Esophagus squamous epithelium (tissue), 5 donors: ENCODE measurements at places on chromosomes 13 and 19. TPM values are rescaled to one million over a fixed set of nuclear protein-coding genes. Genes with fewer than 3 reads are reported as not detected.

The EFNB2 gene
- 29.1 TPM for total RNA-seq

The BEST2 gene
- not detected for total RNA-seq

The MEF2B gene
- not detected for total RNA-seq

The IZUMO4 gene
- total RNA-seq: 3.2 TPM

The ITGBL1 gene
- 2.0 TPM for total RNA-seq

The TIMM13 gene
- total RNA-seq: 65.7 TPM

The IRGQ gene
- 13.4 TPM for total RNA-seq

The GJA3 gene
- 1.3 TPM for total RNA-seq

GRCh38 chr13:55062662-55063061 lies 2034.0 kb downstream of the OLFM4 start:
- DNase-seq: no peak

DNA sequence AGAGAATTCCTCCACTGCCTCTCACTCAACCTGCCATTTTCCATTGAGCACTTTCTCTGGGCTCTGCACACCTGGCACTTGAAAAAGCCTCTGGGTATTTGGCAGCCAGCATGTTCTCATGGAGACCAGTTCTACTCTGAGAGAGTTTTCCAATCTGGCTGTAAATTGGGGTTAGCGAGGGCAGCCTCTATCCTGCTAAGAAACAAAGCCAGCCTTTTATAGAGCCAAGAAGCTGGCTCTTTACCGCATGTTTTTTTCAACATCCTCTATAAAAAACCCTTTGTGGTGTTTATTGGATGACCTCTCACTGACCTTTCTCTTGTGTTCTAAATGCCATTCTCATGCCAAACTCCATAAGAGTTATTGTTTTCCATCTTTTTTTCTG lies 52.6 kb upstream of the RCBTB2 start:
- DNase-seq: no peak

- no peak for DNase-seq
Measured at GRCh38 chr19:42330241-42330711, 4.8 kb downstream of the MEGF8 start.

DNA sequence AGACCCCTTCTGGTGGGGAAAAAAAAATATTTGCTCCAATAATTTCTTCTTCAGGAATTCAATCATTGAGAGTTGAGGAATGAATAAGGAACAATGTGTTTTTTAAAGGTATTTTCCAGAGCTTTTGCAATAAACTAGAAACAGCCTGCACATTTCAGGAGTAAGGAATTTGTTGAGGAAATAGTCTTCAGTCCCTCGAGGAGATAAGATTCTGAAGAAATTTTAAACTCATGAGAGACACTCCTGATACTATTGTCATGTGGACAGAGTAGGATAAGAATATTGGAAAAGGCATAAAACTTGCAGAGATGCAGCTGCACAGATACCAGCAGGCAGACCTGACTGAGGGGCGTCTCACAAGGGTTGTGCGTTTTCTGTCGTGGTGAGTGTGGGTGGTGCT lies 36.6 kb downstream of the COMP start:
- no peak for DNase-seq

DNA sequence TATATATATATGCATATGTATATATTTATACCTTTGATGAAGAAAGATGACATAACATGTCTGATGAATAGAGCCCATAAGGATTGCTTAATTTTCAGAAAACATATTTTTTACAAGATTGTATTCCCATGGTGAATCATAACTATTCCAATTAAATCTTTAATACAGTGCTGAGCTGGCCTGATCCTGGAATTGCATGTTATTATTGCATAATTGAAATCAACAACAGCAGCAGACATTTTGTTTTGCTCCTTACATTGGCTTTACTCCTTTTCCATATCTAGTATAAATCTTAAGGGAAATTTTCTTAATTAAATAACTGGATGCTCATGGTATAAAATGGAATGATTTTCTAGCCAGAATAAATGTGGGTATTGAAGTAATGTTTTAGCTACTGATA lies 22.0 kb downstream of the POSTN start:
- DNase-seq: no peak

DNA sequence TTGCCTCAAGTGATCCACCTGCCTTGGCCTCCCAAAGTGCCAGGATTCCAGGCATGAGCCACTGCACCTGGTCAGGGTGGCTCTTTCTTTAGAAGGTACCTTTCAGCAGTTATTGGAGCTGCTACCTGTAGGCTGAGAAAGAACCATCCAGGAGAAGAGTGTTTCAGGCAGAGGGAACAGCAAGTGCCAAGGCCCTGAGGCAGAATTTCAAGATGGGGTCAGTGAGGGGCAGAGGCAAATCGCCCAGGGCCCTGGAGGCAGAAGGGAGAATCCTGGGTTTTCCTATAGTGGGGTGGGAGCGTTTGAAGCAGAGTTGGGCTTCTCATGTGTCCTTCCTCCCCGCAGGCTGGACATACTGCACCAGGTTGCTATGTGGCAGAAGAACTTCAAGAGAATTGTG lies 2.2 kb downstream of the MRPL4 start:
- no peak for DNase-seq

DNA sequence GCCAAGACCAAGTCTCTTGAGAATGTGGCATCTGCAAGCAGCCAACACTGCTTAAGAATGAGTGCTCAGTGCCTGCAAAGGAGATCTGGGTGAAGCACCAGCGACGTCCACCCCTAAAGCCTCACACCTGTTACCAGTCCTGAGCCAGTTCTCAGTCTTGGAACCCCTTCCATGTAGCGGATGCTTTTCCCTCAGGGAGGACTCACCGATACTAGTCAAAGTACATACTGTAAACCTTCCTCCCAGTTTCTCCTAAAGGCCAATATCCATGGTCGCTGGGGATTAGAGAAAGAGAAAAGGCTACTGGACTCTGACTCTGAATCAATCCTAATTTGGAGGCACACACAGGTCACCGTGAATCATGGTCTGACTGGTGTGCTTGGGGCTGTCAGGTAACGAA lies 4.2 kb upstream of the PTPRH start:
- DNase-seq: no peak

- DNase-seq: no peak
Measured at GRCh38 chr13:105960326-105960725, 575.1 kb downstream of the EFNB2 start.

DNA sequence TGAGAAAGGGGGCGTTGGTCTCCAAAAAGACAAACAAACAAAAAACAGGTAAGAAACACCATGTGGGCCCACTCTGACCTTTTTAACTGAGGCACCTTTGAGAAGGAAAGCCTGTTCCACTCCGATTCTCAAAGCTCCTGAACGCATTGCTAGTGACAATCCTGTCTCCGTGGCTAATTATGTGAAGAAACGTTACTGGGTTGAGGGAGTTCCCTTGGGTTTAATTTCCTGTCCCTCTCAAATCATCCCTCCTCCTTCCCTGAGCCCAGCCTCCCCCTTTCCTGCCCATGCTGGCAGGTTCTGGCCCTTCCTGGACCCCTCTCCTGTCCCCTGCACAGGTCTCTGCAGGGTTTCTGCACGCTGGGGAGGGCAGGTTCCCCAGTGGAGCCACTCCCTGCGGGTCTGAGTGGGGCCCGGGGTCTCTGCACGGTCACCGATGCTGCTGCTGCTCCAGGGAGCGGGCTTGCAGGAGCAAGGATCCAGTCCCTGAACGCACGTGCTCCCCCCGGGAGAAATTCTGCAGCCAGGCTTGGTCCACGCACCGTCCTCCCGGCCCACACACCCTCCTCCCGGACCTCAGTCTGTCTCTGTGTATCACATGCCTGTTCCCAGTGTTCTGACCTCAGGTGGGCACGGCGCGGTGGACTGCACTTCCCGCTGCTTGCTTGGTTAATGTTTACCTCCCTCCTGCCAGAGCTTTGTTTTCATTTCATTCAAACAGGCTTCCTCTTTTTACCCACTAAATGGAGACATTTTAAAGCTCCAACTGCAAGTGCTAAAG lies 76.4 kb upstream of the MCF2L start:
- DNase-seq: no peak

GRCh38 chr13:22064854-22065620 lies 394.2 kb downstream of the FGF9 start:
- no peak for DNase-seq

DNA sequence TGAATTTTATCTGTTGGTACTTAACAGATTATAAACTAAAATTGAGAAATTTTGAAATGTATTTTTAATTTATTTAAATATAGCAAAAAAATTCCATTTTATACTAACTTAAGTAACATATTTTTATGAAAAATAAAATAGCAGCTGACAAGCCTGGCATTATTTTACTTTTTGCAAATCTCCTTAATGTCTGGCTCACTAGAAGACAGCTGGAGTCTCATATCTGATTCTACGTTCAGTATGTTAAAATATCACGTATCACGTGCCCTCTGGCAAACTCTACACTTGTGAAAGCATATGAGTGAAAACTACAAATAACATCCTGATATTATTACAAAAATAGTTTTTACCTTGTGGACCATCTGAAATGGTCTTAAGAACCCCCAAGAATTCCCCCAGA lies 513.2 kb upstream of the NBEA start:
- no peak for DNase-seq

DNA sequence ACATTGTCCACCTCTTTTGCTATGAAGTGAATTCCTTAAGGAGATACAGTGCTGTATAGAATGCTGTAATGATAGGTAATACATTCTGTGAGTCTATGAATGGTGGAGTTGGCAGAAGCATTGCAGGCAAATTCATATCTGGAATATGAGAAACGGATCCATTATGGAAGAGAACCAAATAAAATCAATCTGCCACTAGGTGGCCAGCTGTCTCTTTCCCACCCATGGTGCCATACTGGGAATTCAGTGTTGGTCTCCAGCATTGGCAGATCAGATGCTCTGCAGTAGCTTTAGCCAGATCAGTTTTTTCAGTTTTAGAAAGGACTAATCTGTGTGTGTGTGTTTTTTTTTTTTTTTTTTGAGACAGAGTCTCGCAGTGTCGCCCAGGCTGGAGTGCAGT lies 27.6 kb downstream of the DNAJC3 start:
- DNase-seq: no peak

- no peak for DNase-seq
Measured at GRCh38 chr13:75263741-75264407, 218.1 kb downstream of the TBC1D4 start.

- DNase-seq: no peak
Measured at GRCh38 chr13:20942938-20943559, 40.5 kb upstream of the XPO4 start.

- DNase-seq: no peak
Measured at GRCh38 chr13:111877906-111878305, 189.0 kb upstream of the SOX1 start.

- DNase-seq: no peak
Measured at GRCh38 chr19:52935434-52935833, 12.2 kb upstream of the ZNF888 start.

- no peak for DNase-seq
Measured at GRCh38 chr13:98368019-98368418, 190.9 kb upstream of the RNF113B start.

- DNase-seq: no peak
Measured at GRCh38 chr13:51636349-51636890, 52.2 kb downstream of the WDFY2 start.

- no peak for DNase-seq
Measured at GRCh38 chr13:37091835-37092234, 13.6 kb downstream of the CSNK1A1L start.

- DNase-seq: no peak
Measured at GRCh38 chr19:14555918-14556661, 15.8 kb downstream of the NDUFB7 start.

GRCh38 chr13:109725297-109725696 lies 61.1 kb downstream of the IRS2 start:
- no peak for DNase-seq

- DNase-seq: no peak
Measured at GRCh38 chr13:109856350-109856749, 70.0 kb upstream of the IRS2 start.

- no peak for DNase-seq
Measured at GRCh38 chr13:92225861-92226260, 827.4 kb downstream of the GPC5 start.

GRCh38 chr13:50365408-50366391 lies 350.5 kb downstream of the KCNRG start:
- DNase-seq: no peak

- DNase-seq: no peak
Measured at GRCh38 chr13:112260108-112261055, 115.8 kb upstream of the SPACA7 start.

DNA sequence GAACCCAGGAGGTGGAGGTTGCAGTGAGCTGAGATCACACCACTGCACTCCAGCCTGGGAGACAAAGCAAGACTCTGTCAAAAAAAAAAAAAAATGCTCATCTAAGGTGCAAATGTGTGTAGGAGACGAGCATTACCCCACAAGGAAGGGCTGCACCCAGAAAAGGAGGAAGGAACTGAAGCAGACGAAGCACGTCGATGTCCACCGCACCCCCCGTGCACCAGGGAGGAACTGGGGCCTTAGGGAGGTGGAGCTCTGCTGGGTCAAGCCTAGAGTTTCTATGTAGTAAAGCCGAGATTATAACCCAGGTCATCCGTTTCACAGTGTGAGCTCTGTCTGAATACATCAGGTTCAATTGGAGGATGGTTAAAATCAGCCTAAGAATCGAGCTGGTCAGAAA lies 1.1 kb downstream of the VSTM1 start:
- no peak for DNase-seq

DNA sequence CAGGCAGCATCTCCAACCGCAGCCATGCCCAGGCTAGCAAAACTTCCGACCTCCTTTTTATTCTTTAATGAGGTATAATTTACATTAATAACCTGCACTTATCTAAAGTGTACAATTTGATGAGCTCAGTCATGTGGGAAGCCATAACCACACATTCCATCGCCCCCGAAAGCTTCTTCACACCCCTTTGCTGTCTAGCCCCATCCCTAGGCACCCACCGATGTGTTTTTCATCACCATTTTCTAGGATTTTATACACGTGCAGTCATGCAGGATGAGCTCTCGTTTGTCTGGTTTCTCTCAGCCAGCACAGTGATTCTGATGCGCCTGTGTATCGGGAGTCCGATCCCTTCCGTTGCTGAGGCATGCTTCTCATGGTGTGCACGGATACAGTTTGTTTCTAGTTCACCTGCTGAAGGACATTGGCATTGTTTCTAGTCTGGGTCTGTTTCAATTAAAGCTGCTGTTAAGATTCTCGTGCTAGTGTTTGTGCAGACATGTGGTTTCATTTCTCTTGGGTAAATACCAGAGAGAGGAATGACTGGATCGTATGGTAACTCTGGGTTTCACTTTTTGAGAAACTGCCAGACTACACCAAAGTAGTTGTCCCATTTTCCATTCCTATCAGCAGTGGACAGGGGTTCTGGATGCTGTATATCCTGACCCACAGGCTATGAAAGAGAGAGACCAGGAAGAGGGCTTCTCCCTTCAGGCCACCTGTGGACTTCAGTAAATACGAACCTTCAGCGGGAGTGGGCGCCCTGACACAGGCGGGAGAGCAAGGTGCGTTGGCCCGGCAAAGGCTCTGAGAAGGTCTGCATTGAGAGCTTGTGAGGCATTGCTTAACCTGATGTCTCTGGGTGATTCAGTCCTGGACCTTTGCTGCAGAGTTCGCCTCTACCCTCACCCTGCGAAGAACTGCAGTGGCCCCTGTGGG lies 4.9 kb downstream of the AP1M1 start:
- no peak for DNase-seq

DNA sequence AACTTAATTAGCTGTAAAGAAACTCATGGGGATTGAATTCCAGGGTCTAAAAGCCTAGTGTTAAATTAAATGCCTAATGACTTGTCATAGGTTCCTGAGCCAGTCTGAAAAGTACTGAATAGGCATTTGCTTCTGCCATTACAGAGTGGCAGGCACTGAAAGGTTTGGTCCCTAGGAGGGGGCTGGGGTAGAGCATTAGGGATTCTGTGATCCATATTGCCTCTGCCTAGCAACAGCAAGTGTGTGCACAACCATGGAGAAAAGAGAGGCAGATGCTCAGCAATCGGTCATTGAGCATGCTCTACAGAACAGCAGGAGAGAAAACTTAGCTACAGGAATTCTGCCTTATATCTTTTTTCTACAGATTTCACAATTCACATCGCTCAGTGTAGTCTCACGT lies 133.5 kb downstream of the TRPC4 start:
- no peak for DNase-seq
